ENCODE measurements at places on chromosomes 1 and 21. TPM values are rescaled to one million over a fixed set of nuclear protein-coding genes. Genes with fewer than 3 reads are reported as not detected.

GRCh38 chr1:111015222-111015621 lies 51.5 kb upstream of the LRIF1 start:
- no peak for DNase-seq

The OPRD1 gene
- not detected for total RNA-seq

DNA sequence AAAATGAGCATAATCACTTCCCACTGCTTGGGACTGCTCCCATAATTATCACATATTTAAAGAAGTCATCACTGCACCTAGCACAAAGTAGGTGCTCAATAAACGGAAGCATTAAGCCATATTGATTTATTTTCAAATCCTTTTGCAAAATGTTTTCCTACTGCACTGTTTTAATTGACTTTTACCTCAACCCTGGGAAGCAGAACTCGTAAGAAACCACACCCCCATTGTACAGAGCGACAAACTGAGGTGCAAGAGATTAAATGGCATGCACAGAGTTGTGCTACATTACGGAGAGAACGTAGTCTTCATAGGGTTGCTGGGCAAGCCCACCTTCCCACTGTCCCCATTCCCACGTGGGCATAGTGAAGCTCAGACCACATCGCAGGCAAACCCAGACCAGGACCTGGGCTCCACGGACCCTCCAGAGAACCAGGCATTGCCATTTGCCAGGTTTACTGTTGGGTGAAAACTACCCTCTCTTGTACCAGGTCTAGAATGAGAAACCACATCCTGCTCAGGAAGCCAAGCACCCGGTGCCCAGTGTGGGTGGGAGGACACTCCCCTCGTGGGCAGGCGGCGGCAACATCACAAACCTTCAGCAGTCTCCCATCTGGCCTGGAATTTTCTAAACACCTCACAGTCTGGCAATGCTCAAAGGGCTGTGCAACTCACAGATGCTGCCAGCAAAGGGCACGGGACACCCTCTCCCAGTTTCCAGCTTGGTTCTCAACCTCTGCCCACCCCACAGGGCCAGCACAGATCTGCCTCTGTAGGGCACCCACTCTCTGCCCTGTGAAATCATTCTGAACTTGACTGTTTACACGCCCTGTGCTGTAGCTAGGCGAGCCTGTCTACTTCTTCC lies 8.2 kb downstream of the IFFO2 start:
- DNase-seq: peak; percentile 55

The SRGAP2B gene
- 37.4 TPM for total RNA-seq

The PADI2 gene
- total RNA-seq: 18.4 TPM

The DENND1B gene
- 25.6 TPM for total RNA-seq

DNA sequence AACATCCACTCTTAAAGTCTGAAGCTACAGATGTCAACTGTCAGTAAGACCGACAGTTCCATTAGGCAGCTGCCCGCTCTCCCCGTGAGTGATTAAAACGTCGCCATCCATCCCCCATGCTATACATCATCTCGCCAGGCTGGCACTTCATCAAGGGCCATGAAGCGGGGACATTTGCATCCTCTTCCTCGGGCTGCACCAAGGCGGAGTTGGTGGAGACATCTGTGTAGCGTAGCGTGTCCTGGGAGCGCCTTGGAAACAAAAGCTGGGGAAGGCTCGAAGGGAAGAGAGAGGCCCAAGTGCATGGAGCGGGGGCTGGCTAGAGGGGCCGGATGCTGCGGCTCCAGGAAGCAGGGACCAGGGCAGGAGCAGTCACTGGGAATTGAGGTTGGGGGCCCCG lies 250.1 kb downstream of the KAZN start:
- no peak for DNase-seq

DNA sequence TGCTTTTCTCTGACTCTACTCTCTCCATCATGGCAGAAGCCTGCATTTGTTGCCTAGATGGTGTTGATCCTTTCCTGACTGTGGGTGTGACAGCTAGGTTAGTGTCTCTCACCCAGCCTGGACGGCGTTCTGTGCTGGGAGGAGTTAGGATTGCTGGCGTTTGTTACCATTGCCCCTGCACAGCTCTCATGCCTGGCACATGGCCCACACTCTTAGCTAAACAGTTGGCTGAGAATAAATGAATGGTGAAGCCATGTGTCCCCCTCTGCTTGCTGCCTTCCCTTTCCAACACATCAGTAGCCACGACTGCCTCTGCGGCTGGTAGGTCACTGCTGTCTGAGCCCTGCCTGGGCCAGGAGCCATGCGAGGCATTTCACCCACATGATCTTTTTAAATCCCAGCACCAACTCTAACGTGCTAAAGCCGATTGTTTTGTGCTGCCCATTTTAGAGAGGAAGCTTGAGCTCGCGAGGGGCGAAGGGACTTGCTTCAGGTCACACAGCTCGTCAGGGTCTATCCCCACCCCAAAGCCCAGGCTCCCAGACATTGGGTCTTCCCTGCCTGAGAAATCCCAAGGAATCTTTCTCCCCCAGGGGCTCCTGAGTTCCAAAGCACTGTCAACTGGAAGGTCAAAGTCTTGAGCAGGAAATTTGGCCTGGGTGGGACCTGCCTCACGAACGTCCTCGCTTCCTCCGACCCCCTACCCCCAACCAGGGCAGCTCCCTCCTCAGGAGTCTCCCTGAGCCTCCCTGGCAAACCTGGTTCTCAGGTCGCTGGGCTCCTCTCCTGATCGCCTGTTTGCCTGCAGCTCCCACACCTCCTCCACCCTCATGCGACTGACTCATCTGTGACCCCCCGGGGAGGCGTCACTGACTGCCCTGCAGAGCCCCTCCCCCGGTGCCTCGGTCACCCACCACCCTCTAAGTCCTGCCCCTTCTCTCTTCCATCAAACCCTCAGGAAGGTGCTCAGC lies 271.7 kb upstream of the C1orf174 start:
- DNase-seq: no peak

The ITLN2 gene
- total RNA-seq: 30.7 TPM

The IGSF21 gene
- 1.8 TPM for total RNA-seq

The GBP6 gene
- total RNA-seq: 0.68 TPM

GRCh38 chr1:211247921-211248320 lies 11.2 kb upstream of the RCOR3 start:
- no peak for DNase-seq

DNA sequence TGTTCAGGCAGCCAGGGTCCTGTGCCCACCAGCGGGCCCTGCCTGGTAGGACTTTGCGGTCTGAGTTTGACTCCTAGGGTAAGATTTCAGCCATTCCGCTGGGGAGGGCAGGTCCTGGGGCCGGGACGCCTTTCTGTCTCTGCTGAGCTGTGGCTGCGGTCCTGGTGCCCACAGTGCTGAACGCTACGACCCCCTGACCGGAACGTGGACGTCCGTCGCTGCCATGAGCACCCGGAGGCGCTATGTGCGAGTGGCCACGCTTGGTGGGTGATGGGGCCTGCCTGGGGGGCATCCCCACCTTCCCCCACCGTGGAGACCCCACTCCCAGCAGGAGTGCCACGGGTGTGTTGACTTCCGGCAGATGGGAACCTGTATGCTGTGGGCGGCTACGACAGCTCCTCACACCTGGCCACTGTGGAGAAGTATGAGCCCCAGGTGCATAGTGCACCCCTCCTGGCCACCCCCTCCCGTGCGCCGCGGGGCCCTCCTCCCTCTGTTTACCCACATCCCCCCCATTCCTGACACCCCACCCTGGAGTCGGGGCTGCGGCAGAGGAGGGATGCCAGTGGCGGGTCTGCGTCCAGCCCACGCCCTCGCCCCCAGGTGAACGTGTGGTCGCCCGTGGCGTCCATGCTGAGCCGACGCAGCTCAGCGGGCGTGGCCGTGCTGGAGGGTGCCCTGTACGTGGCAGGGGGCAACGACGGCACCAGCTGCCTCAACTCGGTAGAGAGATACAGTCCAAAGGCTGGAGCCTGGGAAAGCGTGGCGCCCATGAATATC lies 2.3 kb upstream of the PLEKHN1 start:
- DNase-seq: no peak

- no peak for DNase-seq
These were observed 49.6 kb downstream of the CD58 start for GRCh38 chr1:116521186-116521585.

The CKS1B gene
- 28.5 TPM for total RNA-seq

DNA sequence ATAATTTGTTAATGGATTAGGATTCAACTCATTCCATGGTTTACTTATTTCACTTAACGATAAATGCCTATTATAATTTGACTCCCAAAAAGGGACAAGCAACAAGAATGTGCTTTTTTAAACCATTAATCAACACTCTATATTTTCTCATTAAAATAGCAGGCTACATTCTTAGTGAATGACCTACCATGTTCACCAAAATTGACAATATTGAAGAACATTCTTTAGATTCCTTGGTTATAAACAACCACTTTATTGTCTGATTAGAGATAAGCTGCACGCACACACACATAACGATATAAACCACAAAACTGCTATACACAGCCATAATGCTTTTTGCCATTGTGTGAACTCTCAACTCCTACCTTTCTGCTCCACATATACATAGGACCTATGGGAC lies 75.4 kb upstream of the LRRC7 start:
- DNase-seq: no peak

GRCh38 chr1:3466366-3467075 lies 12.1 kb downstream of the ARHGEF16 start:
- peak; percentile 34 for DNase-seq

The FCAMR gene
- not detected for total RNA-seq

DNA sequence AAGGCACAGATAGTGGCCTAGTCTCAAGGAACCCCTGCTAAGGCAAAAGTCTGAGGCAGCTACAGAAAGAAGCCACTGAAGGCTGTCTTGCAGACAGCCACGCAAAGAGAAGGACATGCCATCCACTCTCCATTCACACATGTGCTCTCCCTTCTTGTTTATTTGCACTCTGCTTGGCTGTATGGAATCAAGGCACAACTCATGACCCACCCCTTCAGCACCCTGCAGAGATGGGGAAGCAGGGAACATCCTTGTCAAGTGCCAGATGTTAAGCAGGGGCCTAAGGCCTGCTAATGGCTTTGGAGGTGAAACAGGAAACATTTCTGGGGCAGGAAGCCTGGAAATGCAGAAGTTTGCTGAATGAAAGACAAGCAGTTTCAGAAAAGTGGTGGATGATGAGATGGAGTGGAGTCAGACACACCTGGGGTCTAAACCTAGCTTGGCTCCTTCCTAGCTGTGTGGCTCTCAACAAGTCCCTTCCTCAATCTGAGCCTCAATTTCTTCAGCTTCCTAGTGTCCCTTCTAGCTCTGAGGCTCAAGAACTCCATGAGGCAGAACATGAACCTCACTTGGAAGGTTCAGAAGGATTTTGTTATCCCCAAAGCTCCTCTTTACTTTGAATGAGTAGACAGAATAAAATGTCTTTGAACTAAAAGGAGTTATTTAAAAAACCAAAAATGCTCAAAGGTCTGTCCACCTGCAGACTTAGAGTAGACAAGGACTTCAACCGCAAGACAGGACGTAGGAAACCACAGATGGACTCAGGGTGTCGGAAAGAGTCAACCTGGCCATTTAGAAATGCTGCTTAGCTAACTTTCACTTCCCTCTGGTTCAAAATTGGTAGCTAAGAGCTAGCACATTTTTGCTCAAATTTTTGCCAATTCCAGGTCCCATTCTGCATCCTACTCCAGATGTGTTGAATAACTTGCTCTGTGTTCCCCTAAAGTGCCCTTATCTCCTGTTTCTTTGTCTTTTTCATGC lies 283.1 kb downstream of the PLPP3 start:
- no peak for DNase-seq

GRCh38 chr1:198669023-198669698 lies 30.3 kb downstream of the PTPRC start:
- no peak for DNase-seq

The TAL1 gene
- total RNA-seq: 15.4 TPM

GRCh38 chr1:159897962-159898361 lies 2.0 kb downstream of the CFAP45 start:
- DNase-seq: no peak

GRCh38 chr1:221878134-221878533 lies 136.2 kb upstream of the DUSP10 start:
- no peak for DNase-seq

DNA sequence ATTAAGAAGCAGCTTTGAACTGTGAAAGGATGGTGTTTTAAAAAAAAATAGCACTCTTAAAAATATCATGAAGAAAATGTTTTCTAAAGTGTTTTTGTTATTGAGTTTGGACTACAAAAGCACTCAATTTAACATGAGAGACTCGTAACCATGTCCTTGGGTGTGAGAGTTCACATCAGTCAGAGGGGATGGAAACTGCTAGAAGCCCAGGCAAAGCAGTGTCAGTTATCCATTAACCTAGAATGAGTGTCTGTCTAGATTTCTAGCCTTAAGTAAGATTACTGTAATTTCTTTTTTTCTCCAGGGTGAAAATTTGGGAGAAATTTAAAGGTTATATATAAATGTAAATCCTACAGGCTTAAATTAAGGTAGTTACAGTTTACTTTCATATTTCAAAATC lies 31.7 kb downstream of the SLC5A9 start:
- DNase-seq: no peak

GRCh38 chr1:185156288-185156853 lies 382 bp downstream of the TRMT1L start:
- DNase-seq: no peak

- no peak for DNase-seq
These were observed 40.0 kb downstream of the TMCO4 start for GRCh38 chr1:19759740-19760089.

The NR1I3 gene
- not detected for total RNA-seq

The NHLH1 gene
- 0.15 TPM for total RNA-seq

DNA sequence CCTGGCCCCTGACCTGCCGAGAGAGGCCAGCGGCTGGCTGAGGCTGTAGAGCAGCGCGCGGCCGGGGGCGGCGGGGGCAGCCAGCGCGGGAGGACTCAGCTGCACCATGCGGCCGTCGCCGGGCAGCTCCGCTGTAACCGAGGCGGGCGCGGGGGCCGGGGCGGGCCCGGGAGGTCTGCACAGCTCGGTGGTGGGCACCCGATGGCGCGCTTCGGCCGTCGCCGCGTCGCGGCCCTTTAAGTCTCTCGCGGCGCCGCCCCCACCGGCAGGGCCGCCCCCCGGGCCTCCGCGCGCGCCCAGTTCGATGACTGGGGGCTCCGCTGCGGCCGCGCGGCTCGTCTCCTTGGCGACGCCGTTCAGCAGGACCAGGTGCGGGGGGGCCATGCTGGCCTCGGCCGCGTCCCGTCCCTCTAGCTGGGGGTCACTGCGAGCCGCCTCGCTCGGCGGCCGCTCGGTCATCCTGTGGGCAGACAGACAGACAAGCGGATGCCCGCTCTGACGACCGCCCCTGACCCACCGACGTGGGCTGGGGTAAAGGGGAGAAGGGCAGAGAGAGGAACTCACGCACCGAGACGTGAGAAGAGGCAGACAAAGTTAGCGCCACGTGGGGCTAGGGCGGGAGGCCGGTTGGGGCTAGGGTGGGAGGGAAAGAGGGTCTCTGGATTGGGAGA lies 6.5 kb downstream of the TAL1 start:
- DNase-seq: no peak

The PCAT6 gene
- total RNA-seq: 0.71 TPM

The ESRRG gene
- total RNA-seq: 1.9 TPM

DNA sequence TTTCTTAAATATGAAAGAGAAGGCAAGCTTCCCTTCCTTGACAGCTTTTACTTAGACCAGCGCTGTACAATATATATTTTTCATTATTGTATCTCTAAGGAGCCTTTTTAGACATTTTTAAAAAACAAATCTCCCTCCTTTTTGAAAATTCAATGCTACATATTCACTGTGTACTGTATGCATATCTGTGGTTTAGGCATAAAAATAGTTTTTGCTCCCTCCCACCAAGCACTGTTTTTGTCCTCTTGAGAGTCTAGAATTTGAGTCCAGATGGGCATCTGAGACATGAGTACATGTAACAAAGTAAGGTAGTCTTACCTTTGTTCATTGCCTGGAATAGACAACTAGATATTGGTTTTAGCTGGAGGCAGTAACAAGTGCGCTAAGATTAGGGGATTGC lies 488.5 kb upstream of the RUNX1 start:
- no peak for DNase-seq
